ENCODE measurements at places on chromosomes 5 and 9. TPM values are rescaled to one million over a fixed set of nuclear protein-coding genes. Genes with fewer than 3 reads are reported as not detected.

The TRIM14 gene
- total RNA-seq: 4.9 TPM

The REEP5 gene
- 112 TPM for total RNA-seq

The ANKRD31 gene
- total RNA-seq: 0.08 TPM

The CACFD1 gene
- 12.9 TPM for total RNA-seq

The RICTOR gene
- 25.6 TPM for total RNA-seq

The ZNG1C gene
- total RNA-seq: 15.4 TPM

The PTGS1 gene
- 4.0 TPM for total RNA-seq

The APBA1 gene
- total RNA-seq: 2.0 TPM

The PTGES gene
- 4.5 TPM for total RNA-seq

The PTPRD gene
- 7.8 TPM for total RNA-seq

The CCNI2 gene
- total RNA-seq: 0.08 TPM
